ENCODE measurements at places on chromosomes 13 and 19. TPM values are rescaled to one million over a fixed set of nuclear protein-coding genes. Genes with fewer than 3 reads are reported as not detected.

Gene STOML3
- polyA plus RNA-seq, result not detected

Gene CEACAM8
- not detected for polyA plus RNA-seq

Gene CRLF1
- polyA plus RNA-seq, result 1.2 TPM

Gene ZNF468
- polyA plus RNA-seq, result 8.5 TPM

Gene CYP4F12
- 4.0 TPM for polyA plus RNA-seq

Gene TRAPPC2B
- polyA plus RNA-seq, result 25.1 TPM

Gene GNG7
- polyA plus RNA-seq, result 12.3 TPM

Gene BLOC1S3
- 11.3 TPM for polyA plus RNA-seq

Gene ZNF491
- polyA plus RNA-seq, result 3.4 TPM

Gene FCAR
- polyA plus RNA-seq, result not detected

Gene CKM
- 0.52 TPM for polyA plus RNA-seq

Gene SIGLEC8
- polyA plus RNA-seq, result 1.6 TPM

Gene CD70
- not detected for polyA plus RNA-seq

Gene PLA2G4C
- 3.6 TPM for polyA plus RNA-seq

Gene KCNK6
- polyA plus RNA-seq, result 7.4 TPM

All from ovary (tissue), 10 donors.